ENCODE measurements at places on chromosomes 7 and 10.
A peak's percentile ranks its signal among the peaks of the same experiment; 100 is the strongest.

GRCh38 chr10:27446091-27446918 is 57.8 kb upstream of the RAB18 start:
- DNase-seq, result no peak

- no peak for DNase-seq
Measured at GRCh38 chr7:94594882-94595281, 61.1 kb downstream of the SGCE start.

- DNase-seq, result no peak
Measured at GRCh38 chr10:11560076-11560709, 51.3 kb downstream of the USP6NL start.

- no peak for DNase-seq
Measured at GRCh38 chr10:4663162-4663992, 162.6 kb upstream of the AKR1E2 start.

DNA sequence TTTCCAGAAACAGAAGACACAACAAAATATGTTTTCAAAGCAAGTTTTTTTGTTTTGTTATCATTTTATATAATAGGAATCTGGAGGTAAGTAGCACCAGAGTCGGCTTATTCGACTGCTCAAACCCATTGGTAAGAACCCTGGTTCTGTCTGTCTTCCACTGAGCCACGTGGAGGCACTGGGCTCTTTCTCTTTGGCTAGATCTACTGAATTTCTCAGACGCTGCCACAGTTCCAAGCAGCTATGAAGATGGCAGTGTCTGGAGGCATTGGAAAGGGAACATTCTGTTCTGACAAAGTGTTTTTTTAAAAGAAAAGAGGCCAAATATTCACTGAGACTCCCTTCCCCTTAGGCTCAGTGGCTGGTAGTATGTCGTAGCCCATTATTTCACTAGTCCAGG is 338.8 kb downstream of the NRG3 start:
- no peak for DNase-seq

DNA sequence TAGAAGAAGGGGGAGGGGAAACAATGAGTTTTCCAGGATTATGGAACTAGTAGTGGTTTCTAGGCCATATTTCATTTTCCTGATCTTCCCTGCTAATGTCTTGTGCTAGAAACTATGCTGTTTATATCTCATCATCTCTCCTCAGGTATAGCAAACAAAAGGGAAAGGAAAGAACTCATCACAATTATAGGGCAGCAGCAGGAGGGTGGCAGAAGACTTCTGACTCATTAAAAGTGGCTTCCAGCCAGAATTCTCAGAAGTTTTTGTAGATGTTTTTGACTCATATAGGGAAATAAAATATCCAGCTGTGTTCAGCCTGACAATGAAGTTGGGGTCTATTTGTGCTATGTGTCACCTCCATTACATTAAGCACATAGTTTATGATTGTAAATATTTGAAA is 6.5 kb downstream of the AHR start:
- DNase-seq, result no peak

DNA sequence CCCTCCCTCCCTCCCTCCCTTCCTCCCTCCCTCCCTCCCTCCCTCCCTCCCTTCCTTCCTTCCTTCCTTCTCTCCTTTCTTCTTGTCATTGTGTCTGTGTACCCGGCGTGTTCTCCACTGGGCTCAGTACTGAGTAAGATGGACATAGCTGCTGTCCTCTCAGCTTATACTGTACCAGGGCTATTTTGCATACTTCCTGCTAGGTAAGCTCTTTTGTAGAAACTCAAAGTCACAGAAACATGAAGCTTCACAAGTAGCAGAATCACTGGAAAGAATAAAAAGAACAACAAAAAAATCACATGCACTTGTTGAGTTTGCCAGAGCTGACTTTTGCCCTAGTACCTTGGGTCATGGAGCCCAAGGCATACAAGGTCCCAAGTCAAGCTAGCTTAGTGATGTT is 125.7 kb downstream of the PLPP4 start:
- no peak for DNase-seq

DNA sequence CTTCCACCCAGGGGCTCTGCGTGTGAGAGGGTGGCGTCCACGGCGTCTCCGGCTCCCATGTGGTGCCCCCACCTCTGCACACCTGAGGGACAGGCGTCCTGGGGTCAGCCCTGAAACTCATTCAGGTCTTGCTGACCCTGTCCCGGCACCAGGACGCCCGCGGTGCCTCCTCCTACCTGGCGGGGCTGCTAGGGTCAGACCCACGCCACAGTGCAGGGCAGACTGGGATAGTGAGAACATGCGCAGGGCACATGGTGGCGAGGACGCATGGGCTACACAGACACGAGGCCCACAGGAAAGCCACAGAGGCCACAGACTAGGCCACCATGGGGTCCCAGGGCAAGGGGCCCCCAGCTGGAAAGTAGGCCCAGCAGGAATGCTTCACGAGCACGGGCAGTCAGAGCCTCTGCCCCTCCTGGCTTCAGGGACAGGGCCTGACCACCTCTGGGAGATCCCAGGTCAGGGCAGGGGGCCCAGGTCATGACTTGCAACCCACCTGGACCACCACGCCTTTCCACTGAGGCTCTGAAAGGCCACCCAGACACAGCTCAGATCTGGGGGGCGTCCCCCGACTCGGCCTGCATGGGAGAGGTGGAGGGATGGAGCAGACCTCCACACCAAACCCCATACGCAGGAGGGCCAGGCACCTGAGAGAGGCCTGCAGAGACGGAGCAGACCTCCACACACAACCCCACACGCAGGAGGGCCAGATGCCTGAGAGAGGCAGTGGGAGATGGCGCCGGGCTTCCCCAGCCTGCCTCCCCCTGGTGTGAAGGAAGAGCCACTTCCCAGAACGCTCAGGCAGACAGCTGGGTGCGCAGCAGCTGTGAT is 188.6 kb downstream of the ELFN1 start:
- DNase-seq, result peak; percentile 30

- DNase-seq, result no peak
Measured at GRCh38 chr10:84173501-84173929, at the start of gene GPR15LG. Gene GPR15LG, plus strand, starts transcription at chr10:84173801. Its CDS starts 51 bp downstream, at chr10:84173852.

DNA sequence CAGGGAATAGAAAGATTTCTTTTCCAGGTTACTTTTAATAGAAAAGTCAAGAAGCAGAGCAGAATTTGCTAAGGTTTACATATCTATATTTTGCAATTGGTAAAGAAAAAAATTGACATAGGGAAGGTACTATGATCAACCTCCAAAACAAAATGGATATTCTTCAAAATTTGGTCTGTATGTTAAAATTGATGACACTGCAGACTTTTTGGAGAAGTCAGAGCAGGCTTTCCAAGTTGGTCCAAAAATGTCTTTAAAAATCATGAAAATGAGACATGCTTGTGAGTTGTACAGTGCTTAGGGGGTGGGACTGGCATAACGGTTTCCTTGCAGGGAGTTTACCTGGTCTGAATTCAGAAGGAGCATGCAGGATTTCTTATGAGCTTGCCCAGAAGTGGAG is 77.0 kb downstream of the TFPI2 start:
- DNase-seq, result no peak

DNA sequence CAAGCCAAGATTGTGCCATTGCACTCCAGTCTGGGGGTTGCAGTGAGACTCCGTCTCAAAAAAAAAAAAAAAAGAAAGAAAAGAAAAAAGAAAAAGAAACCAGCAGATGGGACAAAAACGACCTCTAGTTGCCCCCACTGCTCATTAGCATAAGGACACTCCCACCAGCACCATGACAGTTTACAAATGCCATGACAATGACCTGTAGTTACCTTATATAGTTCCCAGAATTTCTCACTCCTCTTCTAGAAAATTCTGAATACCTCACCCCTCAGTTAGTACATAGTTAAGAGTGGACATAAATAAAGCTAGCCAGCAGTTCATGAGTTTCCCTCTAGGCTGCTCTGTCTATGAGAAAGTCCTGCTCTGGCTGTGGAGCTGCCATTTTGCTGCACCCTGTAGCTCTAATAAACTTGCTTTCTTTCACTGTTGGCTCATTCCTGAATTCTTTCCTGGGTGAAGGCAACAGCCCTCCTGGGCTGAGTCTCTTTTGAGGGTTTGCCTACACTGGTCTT is 276.8 kb upstream of the AKR1E2 start:
- DNase-seq, result no peak

GRCh38 chr7:70474639-70475234 is 657.2 kb upstream of the GALNT17 start:
- DNase-seq, result peak; percentile 61

GRCh38 chr10:50472914-50473313 is 150.8 kb downstream of the SGMS1 start:
- DNase-seq, result no peak

GRCh38 chr7:150901160-150902035 is 49.1 kb downstream of the AOC1 start:
- DNase-seq, result no peak

GRCh38 chr7:19944363-19945120 is 171.1 kb upstream of the TMEM196 start:
- DNase-seq, result no peak

- DNase-seq, result no peak
Measured at GRCh38 chr10:84217746-84218145, 7.6 kb downstream of the LRIT2 start.

GRCh38 chr7:2278026-2278425 is 36.0 kb downstream of the NUDT1 start:
- DNase-seq, result peak; percentile 24

DNA sequence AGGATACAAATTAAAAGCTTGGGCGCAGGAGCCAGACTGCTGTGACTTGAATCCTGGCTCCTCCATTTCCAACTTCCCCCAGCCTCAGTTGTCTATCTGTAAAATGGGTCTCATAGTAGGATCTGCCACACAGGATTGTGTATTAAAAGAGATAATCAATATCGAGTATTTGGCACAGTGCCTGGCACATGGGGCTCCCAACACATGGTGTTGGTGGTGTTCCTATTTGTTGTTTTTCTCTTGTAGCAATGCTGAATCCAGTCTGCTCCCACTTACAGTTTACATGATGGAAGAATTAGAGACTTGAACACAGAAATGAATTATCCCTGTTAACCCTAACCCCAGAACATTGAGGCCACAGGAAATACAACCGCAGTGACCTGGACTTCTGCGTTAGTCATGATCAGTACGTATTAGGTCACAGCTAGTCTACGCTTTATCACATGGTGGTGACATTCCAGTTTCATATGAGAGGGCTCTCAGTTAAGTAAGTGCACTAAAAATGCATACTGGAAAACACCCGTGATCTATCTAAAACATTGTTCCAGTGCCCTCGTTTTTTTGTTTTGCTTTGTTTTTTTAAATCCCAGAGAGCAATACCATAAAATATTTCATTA is 169.5 kb upstream of the KLF14 start:
- DNase-seq, result no peak

DNA sequence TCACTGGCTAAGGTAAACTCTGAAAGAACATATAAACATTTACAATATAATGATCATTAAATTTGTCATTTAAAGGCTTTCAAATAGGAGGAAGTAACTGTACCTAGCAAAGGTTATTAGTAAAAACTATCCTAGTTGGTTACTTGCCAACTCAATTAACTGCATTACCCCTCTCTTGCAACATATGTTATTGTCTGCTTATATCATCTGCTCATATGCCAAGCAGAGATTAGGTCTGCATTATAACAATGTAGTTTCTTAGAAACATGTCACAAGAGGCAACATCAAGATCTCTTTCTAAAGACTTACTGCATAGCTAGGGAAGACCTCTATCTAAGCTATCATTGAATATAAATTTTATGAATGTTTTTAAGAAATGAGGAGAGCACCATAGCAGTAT is 132.5 kb downstream of the RELN start:
- no peak for DNase-seq

GRCh38 chr7:123209786-123210185 is 10.0 kb upstream of the SLC13A1 start:
- no peak for DNase-seq

DNA sequence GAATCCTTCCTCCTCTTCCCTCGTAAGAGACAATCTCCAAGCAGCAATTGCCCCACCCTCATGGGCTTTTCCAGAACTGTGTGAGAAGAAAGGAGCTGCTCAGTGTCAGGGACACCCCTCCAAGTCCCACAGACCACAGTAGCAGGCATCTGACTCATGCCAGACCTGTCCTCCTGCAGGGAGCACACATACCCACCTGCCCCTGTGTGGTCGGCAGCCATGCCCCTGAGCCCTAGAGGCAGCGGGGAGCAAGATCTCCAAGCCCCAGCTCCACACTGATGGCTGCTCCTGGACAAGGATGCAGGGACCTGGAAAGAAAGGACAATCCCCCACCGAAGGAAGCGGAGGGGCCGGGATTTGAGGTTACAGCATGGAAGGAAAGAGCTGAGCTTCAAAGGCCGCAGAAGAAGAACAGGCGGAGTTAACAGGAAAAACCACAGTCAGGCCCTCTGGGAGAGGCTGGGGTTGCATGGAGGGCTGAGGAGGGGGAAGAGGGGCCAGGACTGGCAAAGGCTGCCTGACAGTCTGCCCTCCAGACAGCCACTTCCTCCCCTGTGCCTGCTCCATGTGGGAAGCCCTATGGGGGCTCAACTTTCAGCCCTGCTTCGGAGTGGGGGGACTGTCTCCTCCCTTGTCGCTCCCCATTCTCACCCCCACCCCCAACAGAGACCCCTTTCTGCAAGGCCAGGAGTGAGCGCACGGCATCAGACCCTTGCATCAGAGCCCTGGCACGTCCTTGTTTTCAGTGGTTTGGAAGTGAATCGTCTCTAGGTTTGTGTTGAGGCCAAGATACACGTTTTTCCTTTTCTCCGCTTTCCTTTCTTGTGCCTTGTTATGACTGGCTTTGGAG is 46.8 kb downstream of the ASB13 start:
- no peak for DNase-seq

DNA sequence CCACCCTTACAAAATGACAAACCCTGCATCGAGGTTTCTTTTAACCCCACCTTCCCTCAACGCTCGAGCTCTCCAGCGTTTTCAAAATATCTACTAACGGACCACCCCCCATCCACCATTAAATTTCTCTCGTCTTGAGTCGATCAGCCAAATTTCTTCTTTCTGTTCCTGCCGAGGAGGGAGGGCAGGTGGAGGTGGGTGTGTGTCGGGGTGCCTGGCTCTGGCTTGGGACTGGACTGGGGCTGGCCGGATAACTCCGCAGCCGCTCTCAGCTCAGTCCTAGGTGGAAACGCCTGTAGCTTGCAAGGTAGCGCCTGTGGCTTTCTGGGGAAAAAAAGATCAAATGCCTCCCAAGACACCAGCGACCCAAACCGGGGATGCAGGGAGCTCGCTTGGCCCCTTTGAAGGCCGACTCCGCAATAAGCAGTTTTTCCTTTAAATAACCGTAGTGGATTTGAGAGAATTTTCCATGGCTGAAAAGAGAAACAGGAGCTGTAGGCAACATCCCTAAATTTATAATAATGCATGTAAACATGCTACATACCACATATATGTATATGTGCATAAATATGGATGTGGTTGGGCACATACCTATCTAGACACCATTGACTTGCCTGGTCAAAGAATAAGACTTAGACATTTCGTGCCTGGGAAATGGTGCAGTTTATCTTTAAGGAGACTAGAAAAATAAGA is 1.9 kb upstream of the TMEM178B start:
- no peak for DNase-seq

GRCh38 chr7:121026159-121026558 is 37.6 kb downstream of the CPED1 start:
- no peak for DNase-seq

- DNase-seq, result no peak
Measured at GRCh38 chr10:114605155-114605797, 52.8 kb downstream of the ABLIM1 start.

GRCh38 chr7:130913639-130914553 is 179.9 kb upstream of the KLF14 start:
- DNase-seq, result no peak

Measured in Right ventricle myocardium superior (tissue), 1 donor.